ENCODE measurements at places on chromosomes 12 and 14.

GRCh38 chr12:94762259-94762942 is 112.0 kb upstream of the TMCC3 start:
- DNase-seq, result no peak

DNA sequence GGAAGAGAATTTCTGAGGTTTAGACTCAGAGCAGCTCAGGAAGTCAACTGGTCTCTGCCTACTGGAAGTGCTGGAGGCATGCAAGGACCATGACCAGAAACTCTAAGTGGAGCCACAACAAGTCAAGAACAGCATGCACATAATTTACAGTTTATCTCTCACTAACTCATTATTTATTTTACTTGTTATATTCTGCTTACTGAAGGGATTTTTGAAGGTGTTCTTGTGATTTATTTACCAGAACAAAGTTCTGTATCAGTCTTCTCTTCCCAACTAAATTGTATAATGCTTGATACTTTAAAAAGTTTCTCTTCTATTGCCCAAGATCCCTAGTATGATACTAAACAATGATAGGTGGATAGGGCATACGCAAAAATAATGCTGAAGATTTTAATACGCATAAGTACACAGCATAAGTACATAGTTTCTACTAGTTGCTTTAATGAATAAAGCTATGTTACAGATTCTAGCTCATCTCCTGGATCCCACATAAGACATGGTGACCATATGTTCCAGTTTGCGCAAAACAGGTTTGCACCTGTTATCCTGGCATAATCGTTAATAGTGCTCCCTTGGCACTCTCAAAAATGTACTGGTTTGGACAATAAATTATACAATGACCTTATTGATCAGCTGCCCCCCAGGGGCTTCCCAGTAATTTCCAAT is 11.6 kb upstream of the SPTB start:
- no peak for DNase-seq

DNA sequence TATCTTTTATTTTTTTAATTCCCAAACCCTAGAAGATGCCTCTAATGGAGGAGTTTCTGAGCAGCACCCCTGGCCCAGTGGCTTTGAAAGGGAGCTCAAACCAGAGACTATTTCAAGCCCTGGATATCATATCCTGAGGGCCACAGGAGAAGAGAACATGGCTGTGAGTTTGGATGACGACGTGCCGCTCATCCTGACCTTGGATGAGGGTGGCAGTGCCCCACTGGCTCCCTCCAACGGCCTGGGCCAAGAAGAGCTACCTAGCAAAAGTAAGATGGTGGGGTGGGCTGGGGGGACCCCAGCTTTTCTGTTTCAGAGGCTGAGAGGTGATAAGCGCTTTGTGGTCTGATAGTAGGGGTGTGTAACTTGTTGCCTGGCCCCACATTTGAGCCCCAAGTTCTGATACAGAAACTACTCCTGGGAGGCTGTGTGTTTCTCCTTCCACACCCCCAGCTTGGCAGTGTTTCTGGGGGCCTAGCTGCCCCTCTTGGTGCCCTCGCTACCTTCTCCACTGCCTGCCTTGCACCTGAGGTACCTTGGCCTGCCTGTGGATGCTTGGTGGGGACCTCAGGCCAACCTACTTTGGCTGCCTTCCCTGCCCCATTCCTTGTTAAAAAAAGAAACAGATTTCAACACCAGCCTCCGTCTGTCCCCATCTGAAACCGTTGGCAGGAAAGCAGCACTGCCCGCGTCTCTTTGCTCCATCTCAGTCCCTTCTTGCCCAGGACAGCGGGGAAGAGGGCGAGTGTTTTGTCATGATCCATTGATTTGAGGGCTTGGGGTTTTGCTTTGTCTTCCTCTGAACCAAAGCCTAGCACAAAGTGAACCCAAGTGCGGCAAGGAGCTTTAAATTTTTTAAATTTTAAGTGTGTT is 5.7 kb downstream of the TPCN1 start:
- no peak for DNase-seq

GRCh38 chr12:2613326-2614073 is 181.3 kb upstream of the FKBP4 start:
- peak; percentile 97 for DNase-seq

DNA sequence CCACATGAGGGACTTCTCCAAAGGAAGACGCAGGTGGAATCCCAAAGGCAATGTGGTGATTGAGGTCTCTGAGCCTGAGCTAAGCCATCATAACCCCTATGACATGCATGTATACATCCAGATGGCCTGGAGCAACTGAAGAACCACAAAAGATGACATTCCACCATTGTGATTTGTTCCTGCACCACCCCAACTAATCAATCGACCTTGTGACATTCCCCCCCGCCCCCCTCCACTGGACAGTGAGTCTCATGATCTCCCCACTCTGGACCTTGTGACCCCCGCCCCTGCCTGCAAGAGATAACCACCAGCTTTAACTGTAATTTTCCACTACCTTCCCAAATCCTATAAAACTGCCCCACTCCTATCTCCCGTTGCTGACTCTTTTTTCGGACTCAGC is 87.9 kb downstream of the VCPKMT start:
- no peak for DNase-seq

DNA sequence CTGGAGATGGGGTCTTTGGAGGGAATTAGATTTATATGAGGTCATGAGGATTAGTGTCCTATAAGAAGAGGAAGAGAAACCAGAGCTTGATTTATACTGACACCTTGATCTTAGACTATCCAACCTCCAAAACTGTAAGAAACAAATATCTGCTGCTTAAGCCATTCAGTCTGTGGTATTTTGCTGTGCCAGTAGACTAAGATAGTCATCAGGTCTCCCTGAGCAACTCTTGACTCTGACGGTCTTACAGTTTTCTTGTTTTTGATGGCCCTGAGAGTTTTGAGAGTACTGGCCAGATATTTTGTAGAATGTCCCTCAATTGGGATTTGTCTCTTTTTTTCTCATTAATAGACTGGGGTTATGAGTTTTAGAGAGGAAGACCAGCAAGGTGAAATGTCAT is 51.7 kb downstream of the TSHR start:
- no peak for DNase-seq

DNA sequence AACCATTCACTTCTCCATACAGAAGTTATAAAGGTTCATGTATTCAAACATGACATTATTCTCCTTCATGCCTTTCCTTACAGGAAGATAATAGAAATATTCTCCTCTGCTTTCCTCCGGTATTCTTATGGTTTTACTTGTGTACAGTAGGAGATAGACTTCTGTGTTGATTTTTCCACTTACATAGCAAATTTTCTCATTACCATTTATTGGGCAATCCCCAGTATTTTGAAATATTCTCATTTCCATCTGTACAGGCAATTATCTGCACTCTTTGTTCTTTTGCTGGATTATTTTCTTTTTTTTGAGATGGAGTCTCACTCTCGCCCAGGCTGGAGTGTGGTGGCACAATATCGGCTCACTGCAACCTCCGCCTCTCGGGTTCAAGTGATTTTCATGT is 11.0 kb downstream of the PXMP2 start:
- DNase-seq, result no peak

- DNase-seq, result no peak
These were observed 271.6 kb upstream of the DCN start for GRCh38 chr12:91454179-91454578.

- no peak for DNase-seq
These were observed 217.4 kb downstream of the SLC41A2 start for GRCh38 chr12:104740668-104741067.

DNA sequence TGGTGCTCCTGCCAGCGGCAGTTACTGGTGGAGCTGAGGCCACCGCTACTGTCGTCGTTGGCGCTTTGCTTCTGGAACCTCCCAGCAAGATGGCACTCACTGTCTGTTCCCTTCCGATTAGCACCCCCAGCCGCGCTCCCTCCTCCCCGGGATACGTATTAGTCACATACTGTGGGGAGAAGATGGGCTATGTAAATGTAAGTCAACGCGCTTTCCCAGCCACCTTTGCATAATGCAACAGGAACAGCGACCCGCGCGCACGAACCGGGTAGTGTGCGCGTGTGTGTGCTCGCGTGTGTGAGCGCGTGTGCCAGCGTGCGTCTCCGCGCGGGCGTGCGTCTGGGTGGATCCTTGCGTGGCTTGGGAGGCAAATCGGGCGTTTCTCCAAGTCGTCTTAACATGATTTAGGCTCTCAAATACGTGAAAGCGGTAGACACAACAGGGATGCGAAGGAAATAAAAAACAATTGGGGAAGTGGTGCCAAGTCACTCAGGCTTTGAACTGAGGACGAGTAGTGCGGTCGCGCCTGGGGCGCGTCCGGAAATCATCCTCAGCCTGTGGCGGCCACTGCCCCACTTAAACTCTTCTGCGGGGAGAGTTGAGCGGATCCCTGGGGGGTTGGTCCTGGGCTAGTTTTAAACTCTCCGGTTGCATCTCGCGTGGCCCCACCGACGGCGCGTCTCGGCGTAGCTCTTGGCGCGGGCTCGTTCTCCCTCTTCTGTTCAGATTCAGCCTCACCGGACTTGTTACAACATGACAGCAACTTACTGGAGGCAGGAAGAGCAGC is 1.8 kb downstream of the FLRT2 start:
- DNase-seq, result peak; percentile 88

DNA sequence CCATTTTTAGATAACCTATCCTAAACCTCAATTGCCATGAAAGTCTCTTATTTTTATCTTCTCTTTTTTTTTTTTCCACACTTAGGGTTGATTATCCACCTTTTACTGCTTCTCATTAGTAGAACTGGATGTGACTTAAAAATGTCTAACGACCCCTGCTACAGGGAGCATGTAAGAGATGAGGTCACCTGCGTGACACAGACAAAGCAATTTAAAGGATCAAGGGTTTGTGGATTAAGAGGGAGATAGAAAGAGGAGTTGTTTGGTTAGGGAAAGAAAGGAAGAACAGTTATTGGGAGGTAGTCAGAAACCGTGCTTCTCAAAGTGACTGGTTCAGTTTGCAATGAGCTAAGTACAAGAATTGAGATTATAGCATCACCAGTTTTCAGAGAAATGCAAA is 239.1 kb downstream of the ALX1 start:
- DNase-seq, result no peak

DNA sequence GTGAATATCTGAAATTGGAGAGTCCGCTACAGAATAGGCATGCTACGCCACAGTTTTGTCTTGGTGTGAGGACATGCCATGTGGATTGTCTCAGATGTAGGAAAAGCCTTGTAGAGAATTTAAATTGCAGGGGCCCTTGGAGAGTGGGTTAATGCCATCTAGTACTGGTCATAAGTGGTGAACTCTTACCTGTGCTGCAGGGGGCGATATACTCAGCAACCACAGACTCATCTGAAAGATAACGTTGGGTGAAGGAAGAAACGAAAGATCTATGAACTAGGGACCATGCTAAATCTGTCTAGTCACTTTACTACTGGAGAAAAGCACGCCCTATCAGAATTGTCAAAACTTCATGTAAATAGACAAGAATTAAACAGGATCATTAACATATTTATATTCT is 33.7 kb upstream of the A2M start:
- no peak for DNase-seq

- no peak for DNase-seq
These were observed 1104.7 kb downstream of the BCL11B start for GRCh38 chr14:98167275-98167674.

DNA sequence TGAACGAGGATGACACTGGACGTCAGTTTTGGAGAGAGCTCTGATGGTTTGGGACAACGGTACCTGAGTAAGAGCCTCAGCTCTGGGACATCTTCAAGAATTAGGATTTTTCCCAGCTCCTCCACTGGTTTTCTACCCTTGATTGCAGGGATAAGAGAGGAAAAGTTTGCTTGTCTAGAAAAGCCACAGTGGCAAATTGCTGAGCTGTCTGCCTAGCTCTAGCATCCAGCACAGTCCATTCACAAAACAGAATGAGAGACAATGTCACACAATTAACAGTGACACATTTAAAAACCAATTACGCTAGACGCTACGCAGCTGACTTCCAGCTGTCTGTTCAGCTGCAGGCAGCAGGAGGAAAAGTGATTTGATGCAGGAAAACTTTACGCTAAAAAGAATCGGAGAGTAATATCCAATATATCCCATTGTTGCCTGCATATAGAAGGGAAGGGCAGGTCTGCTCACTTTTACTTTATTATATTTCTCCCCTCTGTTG is 168.1 kb upstream of the PRICKLE1 start:
- DNase-seq, result no peak

- no peak for DNase-seq
These were observed 15.3 kb downstream of the FAM222A start for GRCh38 chr12:109728921-109729320.

GRCh38 chr14:75803765-75804164 is 142.7 kb downstream of the TTLL5 start:
- DNase-seq, result peak; percentile 76

DNA sequence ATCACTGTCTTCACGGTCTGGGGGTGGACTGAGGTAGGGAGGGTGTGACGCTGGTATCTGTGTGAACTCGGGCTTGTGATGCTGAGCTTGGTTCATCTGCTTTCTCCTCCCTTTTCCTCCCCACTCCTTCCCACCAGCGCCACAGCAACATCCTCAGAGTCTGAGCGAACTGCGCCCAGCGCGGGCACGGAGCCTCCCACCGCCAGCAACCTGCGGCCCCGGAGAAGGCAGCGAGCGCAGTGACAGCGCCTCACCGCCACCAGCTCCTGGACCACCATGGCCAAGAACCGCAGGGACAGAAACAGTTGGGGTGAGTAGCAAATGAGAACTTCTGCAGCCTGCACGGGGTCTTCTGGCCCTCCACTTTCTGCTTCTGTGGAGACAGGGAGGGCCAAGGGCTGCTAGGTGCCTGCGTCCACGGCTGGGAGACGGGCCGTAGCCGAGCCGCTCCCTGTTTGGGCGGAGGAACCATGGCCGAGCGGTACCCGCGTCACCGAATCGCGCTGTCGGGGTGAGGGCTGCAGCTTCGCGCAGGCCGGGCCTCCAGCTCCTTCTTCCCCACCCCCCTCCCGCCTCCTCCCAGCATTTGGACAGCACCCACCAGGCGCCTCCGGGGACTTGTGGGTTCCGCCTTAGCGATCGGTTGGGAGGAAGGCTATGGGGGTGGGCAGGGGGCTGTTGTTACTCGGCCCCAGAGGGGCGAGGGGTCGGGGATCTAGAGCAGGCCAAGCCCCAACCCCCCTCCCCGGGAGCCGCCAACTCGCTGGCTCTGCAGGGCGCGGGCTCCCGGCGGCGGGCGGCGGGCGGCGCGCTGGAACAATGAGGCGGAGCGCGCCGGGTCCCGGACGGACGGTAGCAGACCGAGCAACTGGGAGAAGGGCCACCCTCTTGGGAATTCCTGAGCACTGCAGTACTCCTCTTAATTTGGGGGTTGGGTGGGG is at the start of gene ATL1:
Gene ATL1 (plus strand): TSS at position 156 of the 941 bp plus-strand sequence. CDS start 121 bp downstream, at position 277.
- peak; percentile 63 for DNase-seq

GRCh38 chr14:75293920-75294648 is 15.5 kb downstream of the FOS start:
- DNase-seq, result peak; percentile 92

- DNase-seq, result no peak
These were observed 619 bp upstream of the NTN4 start for GRCh38 chr12:95790917-95791849.

DNA sequence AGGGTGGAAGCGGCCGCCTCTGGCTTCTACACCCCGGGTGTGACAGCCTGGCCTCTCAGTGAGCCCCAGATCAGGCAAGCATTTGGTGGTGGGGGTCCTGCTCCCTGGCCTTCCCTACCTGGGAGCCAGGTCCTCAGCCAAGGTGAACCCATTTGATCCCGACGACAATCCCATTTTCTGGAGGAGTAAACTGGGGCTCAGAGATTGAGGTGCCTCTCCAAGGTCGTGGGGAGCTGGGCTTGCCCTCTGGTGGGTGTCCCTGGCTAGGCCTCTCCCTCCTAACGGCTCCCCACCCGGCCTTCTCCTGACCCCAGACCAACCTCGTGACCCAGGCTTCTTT is 2.7 kb upstream of the EXOC3L4 start:
- no peak for DNase-seq

- DNase-seq, result no peak
These were observed 57.3 kb downstream of the DAD1 start for GRCh38 chr14:22531451-22532344.

Data from fibroblast of skin of abdomen (primary cell).